Mesangial cell (primary cell): ENCODE measurements at places on chromosomes 4 and X. TPM values are rescaled to one million over a fixed set of nuclear protein-coding genes. Genes with fewer than 3 reads are reported as not detected.

Gene SLC2A9
- 0.81 and 2.8 TPM in 2 replicates for total RNA-seq

Gene TMPRSS11B
- not detected in 2 replicates for total RNA-seq

Gene TMEM187
- total RNA-seq, result 9.0 and 10.6 TPM in 2 replicates

Gene VEGFD
- total RNA-seq, result not detected in 2 replicates

Gene CXCL6
- total RNA-seq, result 6.2 and 6.7 TPM in 2 replicates

Gene LIAS
- total RNA-seq, result 4.9 and 6.6 TPM in 2 replicates

Gene GAGE12G
- not detected in 2 replicates for total RNA-seq

Gene GPR34
- total RNA-seq, result not detected in 2 replicates

Gene NAA11
- not detected in 2 replicates for total RNA-seq

Gene AMTN
- total RNA-seq, result not detected in 2 replicates

Gene NEXMIF
- under 0.01 and 0.13 TPM in 2 replicates for total RNA-seq

Gene SASH3
- not detected in 2 replicates for total RNA-seq

Gene SPANXN4
- total RNA-seq, result not detected in 2 replicates

Gene CRMP1
- total RNA-seq, result 1.1 and 6.6 TPM in 2 replicates

Gene RAI2
- under 0.01 and 0.13 TPM in 2 replicates for total RNA-seq

Gene ASMT
- 0.25 TPM in 1 of 2 replicates, not detected in the other for total RNA-seq

Gene GLUD2
- total RNA-seq, result 0.16 and 0.51 TPM in 2 replicates

Gene TMPRSS11D
- not detected in 2 replicates for total RNA-seq

Gene PASD1
- total RNA-seq, result not detected in 2 replicates

Gene CLCN4
- 5.5 and 6.6 TPM in 2 replicates for total RNA-seq

Gene RWDD4
- 12.7 and 15.3 TPM in 2 replicates for total RNA-seq

Gene TLR2
- total RNA-seq, result 7.8 and 9.3 TPM in 2 replicates

Gene NOX1
- total RNA-seq, result not detected in 2 replicates

Gene TBCK
- 12.5 and 18.6 TPM in 2 replicates for total RNA-seq

Gene PGAM4
- total RNA-seq, result not detected in 2 replicates

Gene LONRF3
- total RNA-seq, result 1.6 and 1.9 TPM in 2 replicates

Gene RBM46
- total RNA-seq, result 0.81 TPM in 1 of 2 replicates, not detected in the other

Gene PRSS12
- 0.51 and 0.65 TPM in 2 replicates for total RNA-seq

Gene CSN1S1
- not detected in 2 replicates for total RNA-seq

Gene BEND2
- total RNA-seq, result not detected in 2 replicates

Gene PABPC4L
- total RNA-seq, result 0.81 and 1.4 TPM in 2 replicates

Gene ETDA
- total RNA-seq, result not detected in 2 replicates

Gene WFS1
- total RNA-seq, result 23.5 and 30.8 TPM in 2 replicates
